ENCODE measurements at places on chromosomes 2 and 18. TPM values are rescaled to one million over a fixed set of nuclear protein-coding genes. Genes with fewer than 3 reads are reported as not detected.

Gene CKAP2L
- total RNA-seq, result 6.8 TPM

Gene TXNL1
- total RNA-seq, result 58.2 TPM

Gene DSG1
- 1.5 TPM for total RNA-seq

Gene C1QL2
- total RNA-seq, result 0.20 TPM

GRCh38 chr2:31413025-31413424 is 1.5 kb downstream of the XDH start:
- no peaks in the 10 kb centered on the region for H3K27me3 ChIP-seq
- no peak overlapping the region for H3K27ac ChIP-seq
- no peaks in the 10 kb centered on the region for H3K36me3 ChIP-seq
- DNase-seq, result no peak

DNA sequence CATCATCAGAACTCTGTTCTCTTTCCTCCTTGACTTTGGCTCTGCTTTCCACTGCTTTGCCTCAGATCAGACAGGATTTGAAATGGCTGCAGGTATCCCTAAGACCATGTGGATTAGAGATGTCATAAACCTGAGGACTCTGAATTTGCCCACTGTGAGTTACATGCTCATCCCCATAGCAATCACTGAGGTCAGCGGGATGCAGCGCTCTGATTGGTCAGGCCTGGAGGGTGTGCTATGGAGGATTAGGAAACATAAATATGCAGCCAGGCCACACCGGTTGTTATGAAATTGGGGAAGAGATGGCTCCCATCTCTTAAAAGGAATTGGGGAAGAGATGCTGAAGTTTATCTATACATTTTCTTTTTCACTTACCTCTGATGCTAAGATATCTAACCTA is 73.7 kb upstream of the DNAJC10 start:
- no peak overlapping the region for H3K27ac ChIP-seq
- no peak for DNase-seq
- H3K27me3 ChIP-seq, result no peaks in the 10 kb centered on the region
- no peaks in the 10 kb centered on the region for H3K4me1 ChIP-seq
- H3K4me3 ChIP-seq, result no peak overlapping the region
- no peaks in the 10 kb centered on the region for H3K36me3 ChIP-seq

DNA sequence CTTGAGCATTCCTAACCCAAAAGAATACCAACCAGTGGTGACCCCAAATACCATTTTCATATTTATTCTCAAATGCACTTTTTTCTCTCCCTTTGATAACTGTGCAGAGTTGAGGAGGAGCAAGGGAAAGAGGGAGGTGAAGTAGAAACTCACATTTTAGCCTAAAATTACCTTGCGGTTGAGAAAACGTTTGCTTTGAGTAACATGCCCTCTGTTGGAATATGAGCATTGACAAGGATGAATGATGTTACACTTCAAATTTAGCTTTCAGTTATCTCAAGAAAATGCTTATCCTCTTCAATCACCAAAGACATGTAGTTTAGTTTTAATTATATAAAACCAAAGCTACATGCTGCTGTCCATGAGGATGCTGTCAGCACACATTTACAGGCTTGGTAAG is 2.4 kb downstream of the GRP start:
- no peak overlapping the region for H3K27ac ChIP-seq
- H3K4me1 ChIP-seq, result peaks cover 19% of the 10 kb centered on the region
- H3K4me3 ChIP-seq, result no peak overlapping the region

GRCh38 chr2:48733067-48733503 is 22.4 kb downstream of the LHCGR start:
- H3K4me1 ChIP-seq, result peaks cover 7% of the 10 kb centered on the region
- no peaks in the 10 kb centered on the region for H3K27me3 ChIP-seq
- peak; percentile 74 for DNase-seq
- no peak overlapping the region for H3K4me3 ChIP-seq

- H3K36me3 ChIP-seq, result peaks cover 3% of the 10 kb centered on the region
- H3K4me3 ChIP-seq, result no peak overlapping the region
- DNase-seq, result no peak
- H3K27ac ChIP-seq, result no peak overlapping the region
Measured at GRCh38 chr2:30511122-30512083, 64.4 kb downstream of the LCLAT1 start.

DNA sequence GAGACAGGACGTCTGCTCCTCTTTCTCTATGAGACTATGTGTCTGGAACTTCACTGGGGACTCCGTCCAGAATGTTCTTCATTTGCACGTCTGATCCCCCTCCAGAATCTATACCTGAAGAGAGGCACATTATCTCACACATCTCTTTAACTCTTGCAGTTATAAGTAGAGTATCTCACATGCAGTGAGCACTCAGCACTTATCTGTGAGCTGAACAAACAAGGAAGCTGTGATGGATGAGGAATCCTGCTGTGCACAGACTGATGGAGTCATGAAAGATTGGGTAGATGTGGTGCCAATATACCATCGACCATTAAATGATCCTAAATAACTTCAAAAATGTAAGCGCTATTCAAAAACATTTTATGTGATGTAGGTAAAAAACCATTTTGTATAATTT is 888.3 kb upstream of the CELF4 start:
- H3K27me3 ChIP-seq, result no peaks in the 10 kb centered on the region
- H3K4me1 ChIP-seq, result no peaks in the 10 kb centered on the region
- no peak overlapping the region for H3K4me3 ChIP-seq
- no peaks in the 10 kb centered on the region for H3K36me3 ChIP-seq
- DNase-seq, result no peak

DNA sequence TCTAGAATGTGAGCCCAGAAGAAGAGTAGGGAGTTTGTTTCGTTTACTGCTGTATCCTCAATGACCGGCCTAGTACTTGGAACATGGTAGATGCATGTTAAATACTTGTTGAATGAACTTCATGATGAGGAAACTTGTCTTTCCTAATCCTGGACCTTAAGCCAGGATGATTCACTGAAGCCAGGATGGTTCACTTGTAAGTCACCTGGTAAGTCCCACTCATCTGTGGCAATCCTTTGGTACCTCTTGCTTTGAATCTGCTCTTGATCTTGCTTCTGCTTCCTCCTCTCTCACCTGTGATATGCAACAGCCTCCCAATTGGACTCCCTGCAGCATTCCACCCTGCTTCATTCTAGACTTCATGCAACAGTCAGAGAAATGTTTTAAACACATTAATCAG is 43.6 kb downstream of the QPCT start:
- no peaks in the 10 kb centered on the region for H3K27me3 ChIP-seq
- no peak overlapping the region for H3K4me3 ChIP-seq
- H3K4me1 ChIP-seq, result no peaks in the 10 kb centered on the region
- no peak for DNase-seq
- H3K27ac ChIP-seq, result no peak overlapping the region

DNA sequence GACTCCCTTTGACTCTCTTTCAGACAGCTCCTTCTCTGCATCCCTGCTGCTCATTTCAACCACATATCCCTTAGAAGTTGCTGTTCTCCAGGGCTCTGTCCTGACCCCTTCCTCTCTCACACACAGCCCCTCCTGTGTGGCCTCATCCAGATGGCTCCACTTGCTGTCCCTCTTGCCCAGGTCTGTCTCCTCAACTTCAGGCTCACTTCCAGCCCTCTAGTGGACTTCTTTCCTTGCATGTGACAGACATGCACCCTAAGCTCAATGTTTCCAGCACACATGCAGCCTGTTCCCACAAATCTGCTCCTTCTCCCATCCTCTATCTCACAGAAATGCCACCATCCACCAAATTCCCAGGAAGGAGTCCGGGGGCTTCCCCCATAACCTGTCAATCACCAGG is 9.0 kb upstream of the MRPL19 start:
- H3K4me1 ChIP-seq, result no peaks in the 10 kb centered on the region
- H3K27me3 ChIP-seq, result peaks cover 3% of the 10 kb centered on the region
- no peak for DNase-seq
- H3K27ac ChIP-seq, result no peak overlapping the region
- no peaks in the 10 kb centered on the region for H3K36me3 ChIP-seq

DNA sequence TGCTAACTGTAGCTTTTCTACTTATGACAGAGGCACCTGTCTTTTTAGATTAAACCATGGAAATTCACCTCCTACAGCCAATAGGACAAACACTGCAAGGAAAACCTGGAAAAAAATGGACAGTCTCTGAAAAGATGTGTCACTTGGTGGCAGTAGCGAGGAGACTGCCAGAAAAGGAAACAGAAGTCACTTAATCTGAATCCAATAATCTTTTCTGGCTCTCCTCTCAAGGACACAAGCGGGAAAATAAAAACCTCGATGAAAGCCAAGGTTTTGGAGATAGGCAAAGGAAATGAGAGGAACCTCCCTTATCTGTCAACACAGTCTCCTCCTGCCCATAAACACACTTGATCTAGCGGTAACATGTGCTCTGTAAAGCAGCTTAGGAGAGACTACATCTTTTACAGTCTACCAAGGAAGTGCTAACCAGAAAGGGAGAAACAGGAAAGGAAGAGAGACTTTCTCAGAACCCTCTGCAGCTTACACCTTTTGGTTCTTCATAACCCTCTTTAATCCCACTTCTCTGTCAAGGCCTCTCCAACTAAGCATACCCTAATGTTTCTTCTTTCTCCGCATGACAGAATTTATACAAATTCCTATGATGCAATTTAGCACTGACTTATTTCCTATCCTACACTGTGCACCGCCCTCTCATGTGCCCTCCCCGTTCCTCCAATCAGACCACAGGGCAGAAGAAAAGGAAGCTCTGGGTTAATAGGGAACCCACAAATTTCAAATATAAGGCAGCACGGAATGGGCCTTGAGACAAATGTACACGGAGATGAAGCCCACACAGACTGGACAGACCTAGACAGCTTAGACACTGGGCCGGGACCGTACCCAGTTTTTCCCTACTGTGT is 52.8 kb downstream of the CLASP1 start:
- H3K27ac ChIP-seq, result peak overlapping the region; percentile 29
- H3K4me1 ChIP-seq, result no peaks in the 10 kb centered on the region
- H3K4me3 ChIP-seq, result no peak overlapping the region
- DNase-seq, result peak; percentile 31
- H3K27me3 ChIP-seq, result no peaks in the 10 kb centered on the region

- H3K4me1 ChIP-seq, result peaks cover 6% of the 10 kb centered on the region
- no peak for DNase-seq
- H3K36me3 ChIP-seq, result no peaks in the 10 kb centered on the region
- H3K27ac ChIP-seq, result no peak overlapping the region
- H3K27me3 ChIP-seq, result peaks cover 13% of the 10 kb centered on the region
- H3K4me3 ChIP-seq, result peak overlapping the region; percentile 82
Measured at GRCh38 chr2:200525066-200525465, 941 bp upstream of the SGO2 start.

DNA sequence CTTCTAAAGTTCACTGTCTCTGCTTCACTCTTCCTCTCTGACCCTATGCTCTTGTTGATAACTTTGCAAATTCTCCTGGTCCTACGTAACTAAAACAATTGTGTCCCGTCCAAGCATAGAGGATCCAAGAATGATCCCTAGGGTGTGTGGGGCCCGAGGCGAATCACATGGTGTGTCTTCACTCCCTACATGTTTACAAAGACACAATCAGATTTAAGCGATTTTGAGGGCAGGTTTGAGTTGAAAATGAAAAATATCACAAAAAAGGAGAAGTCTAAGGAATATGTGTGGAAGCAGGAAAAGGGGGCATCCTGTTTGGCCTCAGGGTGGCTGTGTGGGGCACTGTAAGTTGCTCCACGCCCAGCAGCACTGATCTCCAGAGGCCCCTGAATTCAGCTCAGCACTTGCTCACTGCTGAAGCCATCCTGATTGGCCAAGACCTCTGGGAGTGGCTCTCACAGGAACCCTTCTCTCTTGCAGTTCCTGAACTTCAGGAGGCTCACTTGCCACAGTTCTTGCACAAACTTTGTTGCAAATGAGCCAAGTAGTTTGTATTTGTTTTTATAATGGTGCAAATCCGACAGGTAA is 363.6 kb downstream of the ZNF521 start:
- H3K27ac ChIP-seq, result no peak overlapping the region
- no peak overlapping the region for H3K4me3 ChIP-seq
- H3K27me3 ChIP-seq, result no peaks in the 10 kb centered on the region

- no peaks in the 10 kb centered on the region for H3K36me3 ChIP-seq
- H3K4me3 ChIP-seq, result no peak overlapping the region
- H3K4me1 ChIP-seq, result no peaks in the 10 kb centered on the region
- H3K27me3 ChIP-seq, result no peaks in the 10 kb centered on the region
Measured at GRCh38 chr2:149101818-149102217, 63.3 kb downstream of the LYPD6B start.

- no peaks in the 10 kb centered on the region for H3K4me1 ChIP-seq
- DNase-seq, result no peak
- no peak overlapping the region for H3K4me3 ChIP-seq
- H3K27me3 ChIP-seq, result no peaks in the 10 kb centered on the region
- H3K36me3 ChIP-seq, result no peaks in the 10 kb centered on the region
- H3K27ac ChIP-seq, result no peak overlapping the region
Measured at GRCh38 chr2:173300458-173300857, 54.2 kb upstream of the CDCA7 start.

DNA sequence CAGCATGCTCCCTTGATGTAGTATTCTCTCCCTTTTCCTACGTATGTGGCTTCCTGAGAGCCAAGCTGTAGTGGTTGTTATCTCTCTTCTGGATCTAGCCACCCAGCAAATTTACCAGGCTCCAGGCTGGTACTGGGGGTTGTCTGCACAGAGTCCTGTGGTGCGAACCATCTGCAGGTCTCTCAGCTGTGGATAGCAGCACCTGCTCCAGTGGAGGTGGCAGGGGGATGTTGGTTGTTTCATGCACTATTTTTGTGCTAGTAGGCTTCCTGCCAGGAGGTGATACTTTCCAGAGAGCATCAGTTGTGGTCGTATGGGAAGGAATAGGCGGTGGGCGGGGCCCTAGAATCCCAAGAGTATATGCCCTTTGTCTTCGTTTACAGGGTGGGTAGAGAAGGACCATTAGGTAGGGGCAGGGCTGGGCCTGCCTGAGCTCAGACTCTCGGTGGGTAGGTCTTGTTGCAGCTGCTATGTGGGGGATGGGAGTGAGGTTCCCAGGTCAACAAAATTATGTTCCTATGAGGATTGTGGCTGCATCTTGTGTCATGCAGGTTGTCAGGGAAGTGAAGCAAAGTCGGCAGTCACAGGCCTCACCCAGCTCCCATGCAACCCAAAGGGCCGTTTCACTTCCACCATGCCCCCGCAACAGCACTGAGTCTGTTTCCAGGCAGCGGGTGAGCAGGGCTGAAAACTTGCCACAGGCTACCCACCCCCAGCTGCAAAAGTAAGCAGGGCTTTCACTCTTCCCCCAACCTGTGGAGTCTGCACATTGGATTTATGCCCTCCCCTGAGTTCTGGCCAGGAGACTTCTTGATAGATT is 1139.5 kb downstream of the BCL11A start:
- no peaks in the 10 kb centered on the region for H3K4me1 ChIP-seq
- no peaks in the 10 kb centered on the region for H3K27me3 ChIP-seq

DNA sequence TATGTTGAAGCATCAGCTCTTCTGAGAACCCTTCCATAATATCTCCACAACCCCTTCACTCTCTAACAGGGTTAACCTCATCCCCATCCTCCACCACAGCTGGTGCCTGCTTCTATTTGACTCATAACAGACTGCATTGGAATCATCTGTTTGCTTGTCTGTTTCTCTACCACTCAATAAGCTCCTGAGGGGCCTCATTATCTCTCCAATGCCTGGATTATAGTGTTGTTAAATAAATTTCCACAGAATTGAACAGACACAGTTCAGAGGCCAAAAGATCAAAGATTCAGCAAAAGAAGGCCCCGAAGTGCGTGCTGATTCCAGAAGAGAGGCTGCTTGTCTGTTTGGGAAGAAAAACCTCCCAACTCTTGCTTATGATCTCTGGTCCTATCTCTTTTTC is 33.7 kb upstream of the FAM98A start:
- H3K27ac ChIP-seq, result no peak overlapping the region
- no peak for DNase-seq
- H3K36me3 ChIP-seq, result no peaks in the 10 kb centered on the region
- no peaks in the 10 kb centered on the region for H3K27me3 ChIP-seq

- H3K36me3 ChIP-seq, result no peaks in the 10 kb centered on the region
- H3K27me3 ChIP-seq, result no peaks in the 10 kb centered on the region
- no peak for DNase-seq
- H3K27ac ChIP-seq, result no peak overlapping the region
- H3K4me3 ChIP-seq, result no peak overlapping the region
Measured at GRCh38 chr2:14134771-14135170, 497.7 kb upstream of the LRATD1 start.

Data from spinal cord (tissue), 10 donors.